ENCODE measurements at places on chromosomes 16 and 17. TPM values are rescaled to one million over a fixed set of nuclear protein-coding genes. Genes with fewer than 3 reads are reported as not detected.

LDHD gene
- not detected for total RNA-seq

TVP23B gene
- 34.4 TPM for total RNA-seq

GALR2 gene
- not detected for total RNA-seq

KRT33A gene
- not detected for total RNA-seq

RCVRN gene
- total RNA-seq = not detected

SPNS3 gene
- total RNA-seq = 0.66 TPM

DNA sequence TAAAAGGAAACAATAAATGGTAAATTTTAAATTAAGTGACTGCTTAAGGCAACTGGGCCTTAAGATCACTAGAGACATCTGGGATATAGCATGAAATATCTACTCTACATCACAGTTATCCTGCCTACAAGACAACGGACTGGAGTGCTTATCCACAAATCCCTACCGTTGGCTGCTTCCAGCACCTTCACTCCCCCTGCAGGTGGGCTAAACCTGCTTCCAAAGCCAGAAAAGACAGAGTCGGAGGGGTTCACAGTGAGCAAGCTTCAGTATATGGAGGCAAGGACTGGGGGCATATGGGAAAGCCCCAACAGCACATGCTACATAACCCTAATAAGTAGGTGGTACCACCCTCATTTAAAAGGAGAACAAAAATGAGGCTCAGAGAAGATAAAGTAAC is 45.3 kb downstream of the GRIN2A start:
- no peak for DNase-seq

- no peak for DNase-seq
These were observed 4.8 kb downstream of the TNP2 start for GRCh38 chr16:11264155-11264832.

GRCh38 chr16:29825145-29826044 is 5.1 kb downstream of the MVP start:
- peak; percentile 65 for DNase-seq

- no peak for DNase-seq
These were observed 49.5 kb downstream of the FOXK2 start for GRCh38 chr17:82568997-82569393.
